Naive thymus-derived CD4-positive, alpha-beta T cell (primary cell): ENCODE measurements at places on chromosomes 2 and 18.

DNA sequence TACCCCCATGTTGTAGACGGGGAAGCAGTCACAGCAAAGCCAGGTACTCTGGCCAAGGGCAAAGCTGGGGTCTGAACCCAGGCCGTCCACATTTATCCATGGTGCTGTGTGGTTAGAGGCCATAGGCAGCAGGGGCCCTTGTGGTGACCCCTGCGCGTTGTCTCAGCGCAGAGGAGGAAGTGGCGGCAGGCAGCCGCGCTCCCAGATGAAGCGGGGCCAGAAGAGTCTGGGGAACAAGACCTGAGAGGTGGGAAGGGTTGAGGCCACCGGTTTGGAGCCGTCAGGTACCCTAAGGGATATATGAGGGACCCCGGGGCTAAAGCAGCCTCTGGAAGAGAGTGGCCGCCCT, 770 bp downstream of the ZNF396 start:
- DNase-seq, result no peak

DNA sequence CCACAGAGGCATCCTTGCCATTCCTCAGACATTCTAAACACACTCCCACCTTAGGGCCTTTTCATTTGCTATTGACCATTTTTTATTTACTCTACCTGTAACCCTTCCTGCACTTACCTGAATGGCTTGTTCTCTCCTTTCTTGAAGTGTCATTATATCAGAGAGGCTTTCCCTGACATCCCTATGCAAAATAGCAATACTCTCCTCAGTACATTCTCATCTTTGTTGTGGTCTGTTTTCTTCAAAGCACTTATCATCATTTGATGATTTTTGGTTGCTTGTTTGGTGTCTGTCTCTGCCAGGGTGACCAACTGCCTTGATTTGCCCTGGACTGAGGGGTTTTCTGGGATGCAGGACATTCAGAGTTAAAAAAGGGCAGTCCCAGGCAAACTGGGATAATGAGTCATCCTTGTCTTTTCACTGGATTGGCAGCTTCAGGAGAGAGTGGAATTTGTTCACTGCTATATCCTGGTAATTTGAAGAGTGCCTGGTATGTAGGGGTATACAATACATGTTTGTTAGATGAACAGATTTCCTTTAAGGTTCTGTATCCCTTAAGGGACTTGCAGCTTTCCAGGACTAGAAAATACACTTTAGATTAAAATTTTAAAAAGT, 102.4 kb downstream of the BABAM2 start:
- no peak for DNase-seq

GRCh38 chr2:111698743-111699554, 185.0 kb downstream of the ANAPC1 start:
- DNase-seq, result no peak

- DNase-seq, result no peak
Observed at GRCh38 chr2:238509903-238510302, 83.2 kb downstream of the ASB1 start.

DNA sequence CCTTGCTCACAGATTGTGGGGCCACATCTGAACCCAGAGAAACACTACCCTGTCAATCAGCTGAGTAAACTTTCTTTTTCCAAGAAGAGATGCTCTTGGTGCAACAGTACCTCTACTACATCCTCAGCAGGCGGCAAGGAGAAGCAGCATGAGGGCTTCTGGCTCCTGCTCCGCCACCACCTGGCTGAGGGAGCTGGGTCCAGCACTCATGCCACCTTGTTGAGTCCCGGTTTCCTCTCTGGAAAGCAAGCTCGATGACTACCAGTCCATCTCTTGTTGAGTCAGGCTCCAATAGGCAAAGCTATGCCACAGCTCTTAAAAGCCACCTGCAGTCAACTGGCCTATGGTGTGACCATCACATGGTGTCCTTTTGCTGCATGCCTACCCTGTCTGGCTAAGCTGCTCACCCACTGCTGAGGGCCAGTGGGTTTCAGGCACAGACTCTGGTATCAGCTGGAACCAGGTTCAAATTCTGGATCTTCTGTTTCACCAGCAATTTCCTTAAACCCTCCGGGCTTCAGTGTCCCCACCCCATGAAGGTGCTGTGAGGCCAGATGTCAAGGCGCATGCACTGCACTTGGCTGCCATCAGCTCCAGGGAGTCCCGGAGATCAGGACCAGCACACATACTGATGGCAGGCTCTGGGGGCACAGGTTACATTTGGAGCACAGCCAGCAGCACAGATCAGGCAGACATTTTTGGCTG, 42.5 kb upstream of the ACAA2 start:
- no peak for DNase-seq

DNA sequence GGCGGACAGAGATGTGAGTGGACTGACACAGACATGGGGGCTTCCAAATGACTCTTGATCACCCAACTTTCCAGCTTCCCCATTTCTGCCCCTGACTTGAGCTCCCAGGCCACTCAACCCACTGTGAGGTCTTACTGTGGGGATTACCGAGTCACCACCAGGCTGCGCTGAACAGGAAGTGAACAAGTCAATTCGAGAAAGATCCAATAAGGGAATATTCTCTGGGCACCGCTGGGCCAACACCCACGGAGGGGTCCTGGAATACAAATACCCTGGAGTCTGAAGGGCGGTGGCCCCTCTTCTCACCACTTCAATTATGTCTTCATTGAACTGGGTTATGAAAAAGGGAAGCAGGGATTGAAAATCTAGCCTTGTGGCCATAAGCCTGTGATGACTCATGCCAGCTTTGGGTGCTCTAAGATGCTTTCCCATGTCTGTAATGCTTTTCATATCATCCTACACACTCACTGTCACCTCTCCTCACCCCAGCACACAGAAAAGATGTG, 37.7 kb downstream of the BCL11A start:
- no peak for DNase-seq

- no peak for DNase-seq
Observed at GRCh38 chr2:105739944-105740530, 4.7 kb upstream of the NCK2 start.

GRCh38 chr18:26614374-26614773, 66.0 kb upstream of the KCTD1 start:
- no peak for DNase-seq

- DNase-seq, result no peak
Observed at GRCh38 chr18:46939998-46940571, 22.7 kb downstream of the KATNAL2 start.

- DNase-seq, result no peak
Observed at GRCh38 chr18:63142594-63143225, 176.9 kb downstream of the BCL2 start.

GRCh38 chr2:174722942-174723592, 41.2 kb downstream of the CHRNA1 start:
- no peak for DNase-seq

- DNase-seq, result no peak
Observed at GRCh38 chr2:239234191-239235175, 166.3 kb downstream of the HDAC4 start.

GRCh38 chr18:11494107-11494506, 115.3 kb upstream of the SLC35G4 start:
- DNase-seq, result no peak

- DNase-seq, result no peak
Observed at GRCh38 chr2:70714141-70714905, 53.7 kb downstream of the ADD2 start.

- DNase-seq, result no peak
Observed at GRCh38 chr2:101731221-101732054, 33.9 kb downstream of the MAP4K4 start.

DNA sequence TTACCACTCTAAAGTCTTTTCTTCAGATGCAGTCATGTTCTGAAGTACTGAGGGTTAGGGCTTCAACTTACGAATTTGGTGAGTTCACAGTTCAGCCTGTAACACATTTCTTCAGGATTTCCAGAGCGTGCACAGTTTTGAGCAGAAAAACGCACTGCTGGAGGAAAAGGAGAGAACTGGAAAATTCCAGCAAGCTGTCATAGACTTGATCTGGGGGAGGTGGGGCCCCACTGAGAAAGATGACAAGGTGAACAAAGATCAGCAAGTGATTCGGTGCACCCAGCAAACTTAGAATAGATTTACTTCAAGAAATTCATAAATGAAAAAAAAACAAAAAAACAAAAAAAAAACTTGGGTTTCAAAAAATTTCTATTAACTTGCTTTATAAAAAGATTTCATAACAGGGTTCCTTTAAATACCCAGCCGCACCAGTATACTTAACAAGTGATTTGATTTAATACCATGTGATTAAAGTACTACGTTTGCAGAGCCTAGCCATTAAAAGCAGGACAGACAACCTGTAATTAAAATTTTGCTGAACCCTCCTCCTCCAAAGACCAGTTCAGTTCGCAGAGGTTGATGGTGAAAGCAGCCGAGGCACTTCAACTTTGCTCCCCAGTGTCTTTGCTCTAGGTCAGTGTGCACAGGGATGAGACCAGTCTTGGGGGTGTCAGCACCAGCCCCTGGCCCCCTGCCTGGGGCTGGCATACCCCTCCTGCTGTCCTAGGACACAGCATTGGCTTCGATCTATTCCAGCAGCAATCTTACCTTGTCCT, 30.5 kb downstream of the CTIF start:
- no peak for DNase-seq

GRCh38 chr2:239908744-239909143, 116.4 kb downstream of the NDUFA10 start:
- DNase-seq, result no peak

- DNase-seq, result no peak
Observed at GRCh38 chr2:121194626-121195025, 90.4 kb downstream of the TFCP2L1 start.

DNA sequence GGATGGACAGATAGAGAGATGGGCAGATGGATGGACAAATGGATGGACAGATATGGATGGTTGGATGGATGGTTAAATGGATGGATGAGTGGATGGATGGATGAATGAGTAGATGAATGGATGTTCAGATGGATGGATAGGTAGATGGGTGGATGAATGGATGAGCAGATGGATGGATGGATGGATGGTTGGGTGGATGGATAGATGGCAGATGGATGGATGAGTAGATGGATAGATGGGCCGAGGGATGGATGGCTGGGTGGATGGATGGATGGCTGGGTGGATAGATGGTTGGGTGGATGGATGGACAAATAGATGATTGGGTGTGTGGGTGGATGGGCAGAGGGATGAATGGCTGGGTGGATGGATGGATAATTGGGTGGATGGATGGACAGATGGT, 98.9 kb upstream of the OTOS start:
- DNase-seq, result no peak

- no peak for DNase-seq
Observed at GRCh38 chr2:207432453-207432852, 97.3 kb upstream of the CREB1 start.

GRCh38 chr2:62724106-62724505, 18.6 kb downstream of the EHBP1 start:
- DNase-seq, result no peak

GRCh38 chr2:64220265-64220664, 76.0 kb upstream of the PELI1 start:
- DNase-seq, result no peak

DNA sequence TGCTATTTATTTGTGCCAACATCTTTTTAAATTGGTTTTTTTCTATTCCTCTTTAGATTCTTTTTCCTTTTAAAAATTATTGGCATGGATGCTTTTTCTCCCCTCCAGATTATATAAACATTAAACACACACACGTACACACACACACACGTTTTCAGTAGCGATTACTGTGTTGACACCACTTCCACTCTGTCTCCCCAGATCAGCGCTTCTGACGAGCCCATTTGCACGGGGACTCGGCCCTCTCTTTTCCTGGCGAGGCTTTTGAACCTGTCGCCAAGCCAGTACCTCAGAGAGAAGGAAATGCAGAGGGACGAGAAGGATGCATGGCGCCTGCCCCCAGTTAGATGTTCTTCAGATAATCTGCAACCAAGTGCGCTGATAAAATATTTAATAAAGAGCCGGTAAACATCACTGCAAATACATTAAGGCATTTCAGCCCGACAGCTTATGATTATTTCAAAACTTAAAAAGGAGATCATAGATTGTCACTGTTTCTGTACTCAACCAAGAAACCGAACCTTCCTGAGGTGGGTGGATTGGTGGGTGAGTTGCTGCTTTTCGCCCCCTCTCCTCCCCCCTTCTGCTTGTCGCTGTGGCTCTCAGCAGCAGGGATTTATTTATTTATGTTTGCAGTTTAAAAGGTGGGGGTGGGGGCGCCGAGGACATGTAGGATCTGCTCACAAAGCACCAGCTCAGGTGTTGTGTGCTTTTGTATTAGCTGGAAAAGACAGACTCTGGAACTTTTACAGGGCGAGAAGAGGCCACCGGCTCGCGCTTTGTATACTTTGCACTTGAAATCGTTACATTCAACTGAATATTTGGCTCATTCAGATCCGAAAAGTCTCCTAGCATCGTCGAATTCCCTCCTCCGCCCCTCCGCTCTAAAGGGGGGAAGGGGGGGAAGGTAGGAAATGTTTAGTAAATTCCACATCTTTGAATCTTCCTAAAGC, 787 bp upstream of the TBR1 start:
- DNase-seq, result no peak

DNA sequence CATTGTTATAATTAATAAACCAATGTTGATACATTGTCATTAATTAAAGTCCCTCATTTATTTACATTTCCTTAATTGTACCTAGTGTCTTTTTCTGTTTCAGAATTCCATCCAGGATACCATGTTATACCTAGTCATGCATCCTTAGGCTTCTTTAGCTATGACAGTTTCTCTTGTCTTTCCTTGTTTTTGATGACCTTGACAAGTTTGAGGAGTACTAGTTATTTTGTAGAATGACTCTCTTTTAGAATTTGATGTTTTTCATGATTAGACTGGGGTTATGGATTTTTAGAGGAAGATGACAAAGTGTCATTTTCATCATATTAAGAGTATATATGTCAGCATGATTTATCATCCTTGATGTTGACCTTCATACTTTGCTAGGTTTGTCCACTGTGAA, 16.4 kb downstream of the GIGYF2 start:
- no peak for DNase-seq

DNA sequence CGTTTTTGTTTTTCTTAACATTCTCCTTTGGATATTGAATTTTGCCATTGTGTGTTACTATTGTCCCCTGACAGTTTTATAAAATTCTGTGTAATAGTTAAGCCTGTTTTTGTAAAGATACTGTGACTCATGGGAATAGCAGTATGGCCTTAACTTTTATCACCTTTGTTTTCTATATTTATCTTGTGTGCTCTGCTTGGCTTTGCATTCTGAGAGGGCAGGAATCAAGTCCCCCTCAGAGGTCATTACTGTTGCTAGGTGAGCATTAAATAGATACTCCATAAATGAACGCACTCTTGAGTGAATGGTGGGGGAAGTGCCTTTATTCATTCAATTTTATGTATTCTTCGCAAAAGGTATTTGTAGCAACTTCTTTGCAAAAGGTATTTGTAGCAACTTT, 160.0 kb downstream of the PHLPP1 start:
- DNase-seq, result no peak

- no peak for DNase-seq
Observed at GRCh38 chr2:56474412-56475158, 290.8 kb downstream of the CCDC85A start.

GRCh38 chr18:12891561-12891960, 7.5 kb upstream of the PTPN2 start:
- no peak for DNase-seq
